ENCODE measurements at places on chromosomes 4 and X. TPM values are rescaled to one million over a fixed set of nuclear protein-coding genes. Genes with fewer than 3 reads are reported as not detected.

DNA sequence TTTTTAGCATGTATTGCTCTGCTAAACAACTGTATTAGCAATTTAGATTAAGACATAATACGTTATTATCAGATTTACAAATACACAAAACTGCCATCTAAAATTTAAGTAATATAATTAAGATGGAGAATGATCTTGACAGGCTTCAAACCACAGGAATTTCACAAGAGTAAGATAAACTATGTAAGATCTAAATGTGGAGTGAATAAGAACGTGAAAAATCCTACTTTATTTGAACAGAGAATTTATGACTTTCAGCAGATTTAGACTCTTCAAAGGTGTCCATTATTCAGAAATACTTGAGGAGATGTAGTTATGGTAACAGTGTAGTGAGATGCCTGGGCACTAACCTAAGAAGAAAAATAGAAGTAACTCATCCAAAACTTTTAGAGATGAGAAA, 73.2 kb downstream of the SLC4A4 start:
- no peak overlapping the region for H3K27ac ChIP-seq
- H3K4me1 ChIP-seq, result no peaks in the 10 kb centered on the region
- H3K36me3 ChIP-seq, result no peaks in the 10 kb centered on the region
- H3K27me3 ChIP-seq, result no peaks in the 10 kb centered on the region
- no peak overlapping the region for H3K4me3 ChIP-seq

- no peaks in the 10 kb centered on the region for H3K4me1 ChIP-seq
- H3K27ac ChIP-seq, result no peak overlapping the region
- no peaks in the 10 kb centered on the region for H3K27me3 ChIP-seq
Observed at GRCh38 chr4:150090836-150091235, 12.6 kb downstream of the DCLK2 start.

DNA sequence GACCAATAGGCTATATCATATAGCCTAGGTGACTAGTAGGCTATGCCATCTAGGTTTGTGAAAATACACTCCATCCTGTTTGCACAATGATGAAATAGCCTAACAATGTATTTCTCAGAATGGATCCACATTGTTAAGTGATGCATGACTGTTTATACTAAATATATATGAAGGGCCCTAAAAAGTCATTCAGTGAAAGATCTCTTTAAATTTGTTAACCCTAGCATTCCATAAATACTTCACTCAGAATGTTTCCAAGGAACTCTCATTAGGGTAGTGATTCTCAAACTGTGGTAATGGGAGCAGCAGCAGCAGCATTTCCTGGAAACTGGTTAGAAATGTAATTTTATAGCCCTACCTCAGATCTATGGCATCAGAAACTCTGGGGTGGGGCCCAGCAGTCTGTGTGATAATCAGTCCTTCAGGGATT, 74.9 kb downstream of the PRRG1 start:
- no peaks in the 10 kb centered on the region for H3K4me1 ChIP-seq
- no peak for DNase-seq
- H3K27ac ChIP-seq, result no peak overlapping the region
- no peaks in the 10 kb centered on the region for H3K27me3 ChIP-seq
- no peaks in the 10 kb centered on the region for H3K36me3 ChIP-seq

- no peaks in the 10 kb centered on the region for H3K27me3 ChIP-seq
- H3K36me3 ChIP-seq, result peaks cover 14% of the 10 kb centered on the region
- H3K4me3 ChIP-seq, result no peak overlapping the region
- no peak for DNase-seq
- H3K4me1 ChIP-seq, result no peaks in the 10 kb centered on the region
Observed at GRCh38 chr4:106048250-106048971, 153.1 kb downstream of the NPNT start.

DNA sequence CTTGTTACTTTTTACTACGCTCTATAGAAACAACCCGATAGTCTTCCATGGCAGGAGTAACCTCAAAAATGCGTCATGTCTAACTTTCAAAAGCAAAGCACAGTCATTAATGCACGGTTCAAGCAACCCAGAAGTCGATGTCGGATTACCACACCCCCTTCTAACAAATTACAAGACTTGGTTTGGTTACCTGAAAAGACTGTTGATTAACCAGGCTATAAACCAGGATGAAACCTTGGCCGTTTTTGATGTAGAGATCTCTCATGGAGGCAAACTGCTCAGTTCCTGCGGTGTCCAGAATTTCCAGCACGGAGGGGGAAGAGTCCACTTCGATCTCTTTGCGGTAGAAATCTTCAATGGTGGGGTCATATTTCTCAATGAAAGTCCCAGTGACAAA, 2.4 kb downstream of the RAP2C start:
- peak overlapping the region; percentile 99 for H3K27ac ChIP-seq
- DNase-seq, result no peak
- H3K4me3 ChIP-seq, result peak overlapping the region; percentile 78
- H3K36me3 ChIP-seq, result peaks cover 27% of the 10 kb centered on the region

- H3K27me3 ChIP-seq, result no peaks in the 10 kb centered on the region
- no peak for DNase-seq
- H3K4me1 ChIP-seq, result peaks cover 33% of the 10 kb centered on the region
- H3K36me3 ChIP-seq, result no peaks in the 10 kb centered on the region
- H3K27ac ChIP-seq, result no peak overlapping the region
- H3K4me3 ChIP-seq, result no peak overlapping the region
Observed at GRCh38 chr4:26088433-26088928, 174.5 kb downstream of the SMIM20 start.

DNA sequence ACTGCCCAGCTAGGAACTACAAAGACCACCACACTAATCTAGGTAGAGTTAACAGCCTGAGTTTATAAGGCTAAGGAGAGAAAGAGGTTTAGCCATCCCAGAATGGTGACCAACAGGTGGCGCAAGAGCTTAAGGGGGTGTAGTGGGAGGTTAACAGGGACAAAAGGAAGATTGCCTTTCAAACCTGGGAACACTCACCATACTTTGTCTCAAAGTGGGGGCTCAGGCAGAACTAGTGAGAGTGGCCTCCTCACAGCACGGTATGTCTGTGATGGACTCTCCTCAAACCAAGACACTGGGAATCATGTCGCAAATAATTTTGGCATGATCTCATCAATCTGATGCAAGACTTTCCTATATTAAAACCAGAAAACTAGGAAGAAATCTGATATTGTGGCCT, 23.4 kb downstream of the CCNI start:
- H3K4me1 ChIP-seq, result no peaks in the 10 kb centered on the region
- no peak for DNase-seq

DNA sequence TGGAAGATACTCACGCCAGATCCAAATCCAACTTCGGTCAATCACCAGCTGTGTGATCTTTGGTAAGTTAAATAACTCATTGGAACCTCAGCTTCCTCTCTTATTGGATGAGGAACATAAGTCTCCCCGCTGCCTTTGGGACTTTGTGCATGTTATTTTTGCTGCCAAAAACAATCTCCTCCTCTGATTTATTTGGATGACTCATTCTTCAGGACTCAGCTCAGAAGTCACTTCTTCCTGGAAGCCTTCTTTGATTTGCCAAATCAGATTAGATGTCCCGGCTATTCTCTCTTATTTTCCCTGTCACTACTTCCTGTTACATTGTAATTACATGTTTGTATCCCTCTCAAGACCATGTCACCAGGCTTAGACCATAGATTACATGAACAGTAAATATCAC, 138.0 kb upstream of the BOD1L1 start:
- H3K27me3 ChIP-seq, result no peaks in the 10 kb centered on the region
- H3K36me3 ChIP-seq, result no peaks in the 10 kb centered on the region
- H3K27ac ChIP-seq, result no peak overlapping the region

DNA sequence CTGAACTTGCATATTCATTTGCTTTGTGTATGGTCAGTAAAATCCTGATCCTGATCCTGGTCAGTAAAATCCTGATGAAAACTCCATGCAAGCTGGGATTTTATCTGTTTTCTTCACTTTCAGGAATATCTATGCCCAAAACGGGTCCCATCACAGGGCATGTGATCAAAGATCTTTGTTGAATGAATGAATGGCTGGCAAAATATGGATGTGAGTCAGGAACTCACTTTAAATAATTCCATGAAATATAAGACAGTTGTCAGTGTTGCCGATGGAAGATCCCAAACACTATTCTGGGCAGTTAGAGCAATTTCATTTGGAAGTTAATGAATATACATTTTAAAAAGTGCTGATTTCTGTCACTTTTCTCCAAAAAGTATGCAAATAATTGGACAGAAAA, 598.4 kb downstream of the GBA3 start:
- no peaks in the 10 kb centered on the region for H3K36me3 ChIP-seq
- DNase-seq, result no peak
- no peaks in the 10 kb centered on the region for H3K4me1 ChIP-seq
- no peak overlapping the region for H3K27ac ChIP-seq
- no peak overlapping the region for H3K4me3 ChIP-seq

GRCh38 chr4:53647547-53647946, 56.3 kb upstream of the LNX1 start:
- H3K27ac ChIP-seq, result no peak overlapping the region
- no peak overlapping the region for H3K4me3 ChIP-seq
- DNase-seq, result no peak
- no peaks in the 10 kb centered on the region for H3K4me1 ChIP-seq

GRCh38 chr4:156695163-156695562, 276.4 kb downstream of the PDGFC start:
- no peak overlapping the region for H3K4me3 ChIP-seq
- no peak overlapping the region for H3K27ac ChIP-seq
- no peaks in the 10 kb centered on the region for H3K36me3 ChIP-seq
- no peak for DNase-seq

DNA sequence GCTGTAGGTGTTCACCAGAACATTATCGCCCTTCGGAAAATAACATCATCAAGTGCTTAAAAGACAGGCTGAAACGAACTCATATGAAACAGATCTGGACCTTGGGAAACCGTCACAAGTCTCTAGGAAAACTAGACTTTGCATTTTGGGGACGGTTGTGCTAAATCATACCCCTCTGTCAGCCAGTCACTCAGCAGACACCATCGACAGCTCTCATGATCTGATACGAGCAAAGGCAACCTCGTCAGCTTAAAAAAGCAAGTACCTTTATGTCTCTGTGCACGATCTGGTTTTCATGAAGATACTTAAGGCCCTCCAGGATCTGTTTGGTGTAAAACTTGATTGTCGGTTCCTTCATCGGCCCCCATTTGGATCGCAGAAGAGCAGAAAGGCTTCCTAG, 48.4 kb downstream of the PDHA1 start:
- no peaks in the 10 kb centered on the region for H3K4me1 ChIP-seq
- H3K4me3 ChIP-seq, result no peak overlapping the region
- no peaks in the 10 kb centered on the region for H3K36me3 ChIP-seq
- no peak for DNase-seq
- H3K27me3 ChIP-seq, result no peaks in the 10 kb centered on the region
- H3K27ac ChIP-seq, result no peak overlapping the region

DNA sequence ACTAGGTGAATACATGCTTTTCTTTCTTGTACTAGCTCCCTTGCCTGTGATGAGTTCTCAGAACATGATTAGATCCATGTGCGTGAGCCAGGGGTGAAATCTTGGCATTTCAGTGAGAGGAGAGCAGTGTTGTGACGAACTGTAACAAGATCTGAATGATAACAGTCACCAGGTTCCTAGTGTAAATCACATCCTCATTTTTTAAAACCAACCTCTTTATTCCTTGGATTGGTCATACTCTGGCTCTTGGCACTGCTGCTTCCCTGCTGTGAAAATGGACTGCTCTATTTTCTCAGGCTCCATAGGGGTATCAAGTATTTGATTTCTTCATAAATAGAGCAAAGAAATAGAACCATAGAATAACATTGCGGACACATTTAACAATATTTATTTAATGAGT, 206.3 kb downstream of the SLC4A4 start:
- no peak overlapping the region for H3K27ac ChIP-seq
- H3K4me1 ChIP-seq, result peaks cover 4% of the 10 kb centered on the region
- DNase-seq, result no peak
- no peak overlapping the region for H3K4me3 ChIP-seq
- H3K36me3 ChIP-seq, result no peaks in the 10 kb centered on the region

Gene CENPVL1
- total RNA-seq, result not detected

Gene ASIC5
- not detected for total RNA-seq

Gene TREX2
- 0.48 TPM for total RNA-seq

Gene SULT1B1
- total RNA-seq, result 0.72 TPM

Gene LUZP4
- total RNA-seq, result not detected

Gene COPS4
- total RNA-seq, result 67.2 TPM

Gene FAM156B
- 6.0 TPM for total RNA-seq

Gene ARHGAP24
- total RNA-seq, result 25.1 TPM

Gene SH3BGRL
- total RNA-seq, result 20.7 TPM

Measured in heart left ventricle (tissue), 16 donors.